ENCODE measurements at places on chromosomes 2 and 18.

GRCh38 chr2:118061135-118061955 lies 26.9 kb upstream of the INSIG2 start:
- no peak for DNase-seq

DNA sequence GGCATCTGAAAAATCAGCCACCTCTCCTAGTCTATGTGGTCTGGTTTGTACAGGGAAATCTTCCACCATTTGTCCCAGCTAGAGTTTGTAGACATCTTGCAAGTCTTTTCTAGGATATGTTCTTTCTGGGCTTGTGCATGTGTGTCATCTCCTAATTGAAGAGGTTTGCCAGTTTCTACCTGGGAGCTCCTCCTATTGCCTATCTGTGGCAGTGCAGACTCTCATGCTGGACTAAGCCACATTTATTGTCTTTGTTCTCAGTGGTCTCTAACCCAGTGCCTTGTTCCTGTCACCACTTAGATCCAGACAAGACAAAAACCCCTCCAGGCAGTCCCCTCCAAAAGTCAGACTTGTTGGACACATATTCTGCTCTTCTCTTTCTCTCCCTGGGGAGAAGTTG lies 72.0 kb upstream of the MRPS9 start:
- DNase-seq: no peak

DNA sequence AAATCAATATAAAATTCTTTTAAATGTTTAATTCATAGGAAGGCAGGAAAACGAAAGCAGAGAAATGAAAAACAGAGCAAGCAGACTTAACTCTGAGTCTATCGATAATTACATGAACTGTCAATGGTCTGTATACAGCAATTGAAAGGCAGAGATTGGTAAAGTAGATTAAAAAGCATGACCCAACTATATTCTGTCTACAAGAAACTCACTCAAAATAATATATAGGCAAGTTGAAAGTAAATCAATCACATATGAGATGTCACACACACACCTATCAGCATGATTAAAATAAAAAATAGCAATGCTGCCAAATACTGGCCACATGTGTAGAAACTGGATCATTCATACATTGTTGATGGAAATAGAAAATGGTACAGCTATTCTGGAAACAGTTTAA lies 136.4 kb upstream of the CYP1B1 start:
- DNase-seq: no peak

- DNase-seq: no peak
Measured at GRCh38 chr2:50661682-50662081, 370.2 kb downstream of the NRXN1 start.

- DNase-seq: no peak
Measured at GRCh38 chr2:64792995-64793639, 139.4 kb upstream of the SERTAD2 start.

GRCh38 chr2:148533685-148534084 lies 110.9 kb upstream of the EPC2 start:
- DNase-seq: no peak

GRCh38 chr2:207180741-207181140 lies 15.0 kb upstream of the KLF7 start:
- DNase-seq: no peak

DNA sequence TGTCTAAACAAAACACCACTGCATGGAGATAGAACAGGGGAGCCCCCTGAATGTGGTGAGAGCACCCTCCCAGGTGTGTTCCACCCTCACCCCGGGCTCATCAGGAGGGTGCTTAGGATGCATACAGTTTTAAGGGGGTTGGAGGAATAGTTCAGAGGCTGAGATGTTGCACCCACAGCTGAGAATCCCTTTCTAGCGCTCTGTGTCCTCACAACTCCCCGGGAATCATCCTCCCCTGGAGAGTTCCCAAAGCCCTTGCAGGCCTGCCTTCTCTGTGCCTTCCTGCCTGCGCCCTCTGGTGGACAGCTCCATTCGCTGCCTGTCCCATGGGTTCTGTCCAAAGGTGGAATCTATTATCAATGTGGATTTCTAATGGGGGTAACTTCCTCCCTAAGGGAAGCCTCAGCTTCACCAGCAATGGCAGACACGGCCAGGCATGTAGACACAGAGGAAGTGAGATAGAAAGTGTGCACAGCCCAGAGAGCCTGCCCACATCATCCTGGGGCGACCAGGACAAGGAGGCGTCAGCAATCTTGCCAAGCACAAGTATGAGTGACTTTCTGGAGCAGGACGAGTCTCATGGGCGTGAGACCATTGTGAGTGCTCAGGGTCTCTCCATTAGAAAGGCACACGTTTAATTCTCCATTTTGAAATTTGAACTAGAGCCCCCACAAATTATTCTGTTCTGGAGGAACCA lies 1.2 kb upstream of the UGT1A5 start:
- DNase-seq: peak; percentile 21

- DNase-seq: no peak
Measured at GRCh38 chr2:65363879-65364666, 68.3 kb downstream of the SPRED2 start.

DNA sequence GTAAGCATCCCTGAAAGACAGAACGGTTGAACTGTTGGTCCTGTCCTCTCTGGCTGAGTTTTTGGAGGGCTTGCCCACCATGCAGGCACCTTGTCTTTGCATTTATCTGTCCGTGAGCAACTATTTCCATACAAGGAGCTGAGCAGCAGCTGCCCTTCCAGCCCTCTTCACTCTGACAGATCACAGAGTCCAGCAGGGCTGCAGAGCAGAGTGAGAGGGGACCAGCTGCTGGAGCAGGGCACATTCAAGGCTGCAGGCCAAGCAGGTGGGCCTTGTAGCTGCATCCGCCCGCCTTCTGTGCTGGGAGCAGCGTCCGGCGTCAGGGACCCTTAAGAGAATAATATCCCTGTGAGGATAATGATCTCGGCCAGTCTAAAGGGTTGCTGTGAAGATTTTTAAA lies 9.5 kb downstream of the SMYD1 start:
- no peak for DNase-seq

- DNase-seq: no peak
Measured at GRCh38 chr2:156518138-156518537, 82.0 kb downstream of the GPD2 start.

DNA sequence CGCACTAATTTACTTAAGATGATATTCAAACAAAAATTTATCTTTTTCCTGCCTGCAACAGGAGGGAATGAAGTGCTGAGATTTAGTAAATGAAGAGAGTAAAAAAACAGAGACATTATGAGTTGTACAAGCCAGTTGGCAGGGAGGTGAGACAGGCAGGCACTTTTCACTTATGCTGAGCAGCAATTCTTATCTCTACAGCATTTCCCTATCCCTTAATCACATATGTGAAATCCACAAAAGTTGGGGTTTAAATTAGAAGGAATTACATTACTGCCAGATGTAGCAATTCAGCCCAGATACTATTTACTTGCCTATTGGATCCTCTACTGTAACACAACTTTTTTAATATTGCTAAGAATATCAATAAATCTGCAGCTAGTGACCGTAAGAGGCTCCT lies 314.2 kb upstream of the LRP1B start:
- DNase-seq: no peak

DNA sequence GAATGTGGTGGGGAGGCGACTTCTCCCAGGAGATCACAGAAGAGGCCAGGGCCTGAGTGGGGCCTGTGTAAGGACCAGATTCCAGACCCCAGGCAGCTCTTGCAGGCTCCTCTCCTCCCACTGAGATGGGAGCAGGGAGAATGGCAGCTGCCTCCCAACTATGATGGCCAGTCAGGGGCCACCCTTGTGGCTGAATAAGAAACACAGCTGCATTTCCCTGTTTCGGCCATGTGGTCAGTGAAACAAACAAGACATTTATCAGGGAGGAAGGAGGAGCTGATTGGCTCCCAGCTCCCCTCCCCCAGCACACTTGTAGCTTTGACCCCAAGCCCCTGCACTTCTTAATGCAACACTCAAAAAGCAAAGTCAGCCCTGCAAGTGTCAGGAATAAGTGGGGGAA lies 143.5 kb downstream of the CELF4 start:
- DNase-seq: no peak

DNA sequence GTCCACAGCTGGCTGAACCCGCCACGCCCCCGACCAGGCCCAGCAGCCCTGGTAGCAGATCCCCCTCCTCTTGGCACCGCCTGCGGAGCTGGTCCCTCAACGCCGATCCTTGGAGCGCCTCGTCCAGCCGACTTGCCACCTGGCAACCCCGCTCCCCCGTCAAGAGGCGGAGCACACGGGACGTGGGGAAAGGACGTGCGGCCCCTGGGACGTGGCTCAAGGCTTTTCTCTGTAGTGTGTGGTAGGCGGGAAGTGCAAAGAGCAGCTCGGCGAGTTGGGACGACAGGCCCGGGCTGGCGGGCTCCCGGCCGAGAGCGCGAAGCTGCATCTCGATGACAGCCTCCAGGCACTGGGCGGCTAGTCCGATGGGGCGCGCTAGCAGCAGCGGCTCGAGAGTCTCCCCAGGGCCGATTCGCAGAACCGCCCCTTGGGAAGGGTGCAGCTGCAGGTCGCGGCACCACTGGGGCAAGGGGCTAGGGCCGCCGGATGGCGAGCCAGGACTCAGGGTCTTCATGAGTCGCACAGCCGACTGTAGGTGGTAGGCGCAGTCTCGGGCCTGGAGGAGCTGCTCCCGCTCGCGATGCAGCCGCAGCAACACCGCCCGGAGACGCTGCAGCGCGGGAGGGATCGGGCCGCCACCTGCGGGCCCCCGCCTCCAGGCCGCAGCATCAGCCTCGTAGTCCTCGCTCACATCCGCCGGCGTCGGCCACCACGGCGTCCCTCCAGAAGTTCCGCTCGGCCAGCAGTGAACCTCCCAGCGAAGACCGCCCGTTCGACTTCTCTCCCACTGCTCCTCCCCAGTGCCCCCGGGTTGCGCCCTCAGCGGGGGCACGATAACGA lies 617 bp downstream of the CCDC142 start:
- no peak for DNase-seq
